Ascending aorta (tissue), 2 donors: ENCODE measurements at places on chromosomes 3 and 15.

GRCh38 chr3:175046601-175047000 lies 187.5 kb downstream of the NAALADL2 start:
- DNase-seq, result no peak

- peak; percentile 73 for DNase-seq
Measured at GRCh38 chr15:90557186-90558084, 27.7 kb downstream of the CRTC3 start.

GRCh38 chr3:141287326-141287725 lies 55.7 kb downstream of the PXYLP1 start:
- DNase-seq, result peak; percentile 40

GRCh38 chr3:141081141-141081795 lies 30.1 kb downstream of the SPSB4 start:
- no peak for DNase-seq

DNA sequence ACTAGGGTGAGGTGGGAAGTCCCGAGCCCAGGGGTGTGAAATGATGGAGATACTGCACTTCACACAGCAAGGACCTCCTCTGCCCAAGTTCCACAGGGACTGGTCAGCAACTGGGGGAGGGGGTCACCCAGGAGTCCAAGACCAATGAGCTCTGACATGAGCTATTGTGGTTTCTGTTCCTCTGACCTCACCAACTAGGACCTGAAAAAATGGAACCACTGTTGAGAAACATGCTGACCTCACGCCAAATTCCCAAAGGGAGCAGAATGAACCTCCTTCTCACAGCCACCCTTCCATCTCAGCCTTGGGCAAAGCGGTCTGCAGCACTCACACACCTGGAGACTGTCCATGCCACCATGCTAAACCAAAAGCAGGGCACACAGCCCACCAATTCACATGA lies 69.3 kb downstream of the LRIG1 start:
- DNase-seq, result no peak
